ENCODE measurements at places on chromosomes 6 and 20. TPM values are rescaled to one million over a fixed set of nuclear protein-coding genes. Genes with fewer than 3 reads are reported as not detected.
A peak's percentile ranks its signal among the peaks of the same experiment; 100 is the strongest.

DNA sequence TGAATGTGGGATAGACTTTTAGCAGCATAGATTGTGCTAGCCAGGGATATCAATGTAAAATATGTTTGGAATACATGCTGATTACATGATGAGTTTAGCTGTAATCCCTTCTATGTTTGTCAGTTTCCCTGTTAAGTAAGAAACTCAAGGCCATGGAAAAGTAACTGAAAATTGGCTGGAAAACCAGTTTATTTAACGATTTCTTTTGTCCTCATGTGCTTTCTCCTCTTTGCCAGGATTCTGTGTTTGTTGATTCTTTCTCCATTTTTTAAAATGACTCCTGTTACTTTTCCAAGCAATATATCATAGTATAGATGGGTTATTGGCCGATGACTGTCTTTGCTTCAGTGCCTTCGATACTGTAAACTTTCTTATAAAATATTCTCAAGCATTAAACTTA, 87.5 kb downstream of the SAMD5 start:
- DNase-seq, result no peak

MAP7 gene
- polyA plus RNA-seq, result 18.7 TPM

GRCh38 chr6:31139599-31139998, 733 bp upstream of the PSORS1C2 start:
- DNase-seq, result no peak

DNA sequence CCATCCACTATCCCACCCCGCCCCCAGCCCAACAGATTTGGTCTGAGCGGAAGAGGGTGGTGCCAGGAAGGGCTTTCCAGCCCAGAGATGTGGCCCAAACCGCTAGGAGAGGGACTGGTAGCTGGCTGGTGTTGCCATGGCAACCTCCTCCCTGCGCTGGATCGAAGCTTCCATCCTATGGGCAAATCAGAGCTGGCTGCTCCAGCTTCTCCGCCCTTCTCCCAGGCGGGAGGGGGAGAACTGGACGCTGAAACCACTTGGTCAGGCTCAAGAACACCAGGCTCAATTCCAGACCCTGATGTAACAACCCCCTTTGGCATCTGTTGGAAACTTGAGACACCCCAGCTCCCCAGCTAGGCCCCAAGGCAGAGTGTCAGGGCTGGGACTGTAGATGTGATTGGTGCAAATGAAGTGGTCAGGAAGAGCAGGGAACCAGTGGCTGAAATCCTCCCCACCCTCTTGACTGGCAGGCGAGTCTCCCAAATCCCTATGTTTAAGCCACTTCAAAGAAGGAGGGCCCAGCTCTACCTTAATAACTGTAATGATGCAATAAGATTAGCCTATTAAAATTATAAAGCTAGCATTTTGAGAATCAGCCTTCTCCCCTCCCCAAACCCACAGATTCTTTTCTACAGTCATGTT, 4.2 kb downstream of the RIMS4 start:
- peak; percentile 96 for DNase-seq
